ENCODE measurements at places on chromosomes 1 and 21.

DNA sequence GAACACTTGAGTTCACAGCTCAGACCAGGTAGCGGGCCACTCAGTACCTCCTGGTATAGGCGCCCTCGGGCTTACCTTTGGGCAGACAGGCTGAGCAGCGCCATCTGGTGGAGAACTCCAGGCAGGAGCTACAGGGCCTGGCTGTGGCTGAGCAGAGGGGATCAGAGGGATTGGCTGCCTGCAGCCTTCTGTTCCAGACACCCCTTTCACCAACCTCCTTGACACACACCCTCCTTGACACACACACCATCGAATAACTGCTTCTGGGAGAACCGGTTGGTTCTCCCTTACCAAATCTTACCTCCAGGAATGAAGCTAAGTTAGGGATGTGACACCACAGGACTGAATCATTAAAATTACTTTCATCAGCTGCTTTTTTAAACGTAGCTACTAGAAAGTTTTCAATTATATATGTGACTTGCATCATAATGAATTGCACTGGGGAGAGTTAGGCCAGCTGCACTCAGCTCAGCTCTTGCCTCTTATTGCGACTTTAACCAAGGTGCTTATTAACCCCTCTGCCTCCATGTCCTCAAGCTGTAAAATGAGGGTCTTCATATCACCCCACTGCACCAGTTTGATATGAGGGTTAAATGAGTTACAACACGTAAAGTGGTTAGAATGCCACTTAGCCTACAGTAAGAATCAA is 6.6 kb downstream of the LIN28A start:
- no peak for DNase-seq

- DNase-seq: no peak
Observed at GRCh38 chr1:3450202-3450863, 4.1 kb upstream of the ARHGEF16 start.

- no peak for DNase-seq
Observed at GRCh38 chr1:47331875-47332274, 1.7 kb upstream of the CMPK1 start.

DNA sequence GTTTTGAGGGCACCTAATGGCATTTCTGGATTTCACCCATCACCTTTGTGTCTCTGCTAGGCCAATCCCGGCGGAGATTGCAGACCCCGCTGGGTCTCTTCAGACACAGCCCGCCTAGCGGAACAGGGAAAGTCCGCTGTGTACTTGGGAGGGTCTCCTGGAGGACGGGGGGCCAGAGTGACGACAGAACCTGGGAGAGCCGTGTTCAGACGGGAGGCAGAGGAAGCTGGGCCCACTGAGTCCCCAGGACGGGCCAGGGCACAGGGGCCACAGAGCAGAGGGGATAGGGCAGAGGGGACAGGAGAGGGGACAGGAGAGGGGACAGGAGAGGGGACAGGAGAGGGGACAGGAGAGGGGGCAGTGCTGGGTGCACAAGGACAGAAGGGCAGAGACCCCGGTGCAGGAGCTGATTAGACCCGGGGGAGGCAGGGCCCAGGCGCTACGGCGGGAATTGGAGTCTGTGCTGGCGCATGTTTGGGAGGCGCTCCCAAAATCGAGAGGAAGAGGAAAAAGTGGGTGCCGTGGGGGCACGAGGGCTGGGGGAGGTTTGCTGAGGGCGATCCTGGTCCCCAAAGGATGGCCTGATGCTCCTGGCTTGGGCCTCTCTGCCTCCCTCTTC is 12.7 kb downstream of the TRPM2 start:
- no peak for DNase-seq

GRCh38 chr1:174656409-174657059 is 208.8 kb downstream of the GPR52 start:
- DNase-seq: no peak

Measured in NCI-H2081 treated with DMSO at 0.1 percent for 48 hours (cell line).